ENCODE measurements at places on chromosomes 16 and 17.

- peak; percentile 85 for DNase-seq
Measured at GRCh38 chr17:28747051-28747691, 3.4 kb downstream of the TRAF4 start.

DNA sequence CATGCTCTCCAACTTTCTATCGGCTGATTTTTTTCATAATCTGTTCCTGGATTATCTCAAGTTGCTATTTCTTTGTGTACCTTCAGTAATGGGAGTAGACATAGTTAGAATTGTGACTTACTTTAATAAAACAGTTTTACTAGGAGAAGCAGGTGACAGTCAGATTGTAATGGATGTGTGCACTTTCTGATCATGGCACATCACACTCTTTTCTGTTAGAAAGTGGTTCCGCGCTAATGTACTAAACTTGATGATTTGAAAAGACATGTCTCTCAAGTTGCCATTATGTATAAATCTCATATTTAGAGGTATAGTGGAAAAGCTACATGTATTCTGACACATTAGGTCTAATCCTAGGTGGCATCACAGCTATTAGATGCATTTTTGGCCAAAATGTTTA lies 121.3 kb upstream of the CDH8 start:
- DNase-seq, result no peak

DNA sequence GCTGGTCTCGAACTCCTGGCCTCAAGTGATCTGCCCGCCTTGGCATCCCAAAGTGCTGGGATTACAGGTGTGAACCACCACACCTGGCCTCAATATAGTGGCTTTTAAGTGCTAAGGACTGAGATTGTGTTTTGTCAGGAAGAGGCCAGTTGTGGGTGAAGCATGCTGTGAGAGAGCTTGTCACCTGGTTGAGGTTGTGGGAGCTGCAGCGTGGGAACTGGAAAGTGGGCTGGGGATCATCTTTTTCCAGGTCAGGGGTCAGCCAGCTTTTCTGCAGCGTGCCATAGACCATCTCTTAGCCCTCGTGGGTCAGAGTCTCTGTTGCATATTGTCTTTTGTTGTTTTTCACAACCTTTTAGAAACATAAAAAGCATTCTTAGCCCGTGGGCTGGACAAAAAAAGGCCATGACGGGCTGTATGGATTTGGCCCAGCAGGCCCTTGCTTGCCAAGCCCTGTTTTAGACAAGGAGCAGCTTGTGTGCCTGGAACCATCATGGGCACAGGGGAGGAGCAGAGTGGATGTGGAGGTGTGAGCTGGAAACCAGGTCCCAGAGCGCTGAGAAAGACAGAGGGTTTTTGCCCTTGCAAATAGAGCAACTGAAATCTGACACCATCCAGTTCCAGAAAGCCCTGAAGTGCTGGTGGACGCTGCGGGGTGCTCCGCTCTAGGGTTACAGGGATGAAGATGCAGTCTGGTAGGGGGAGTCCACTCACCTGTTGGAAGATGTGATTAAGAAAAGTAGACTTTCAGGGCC lies 5.5 kb downstream of the BIRC5 start:
- no peak for DNase-seq

GRCh38 chr16:73383195-73383987 lies 335.5 kb upstream of the ZFHX3 start:
- DNase-seq, result no peak

GRCh38 chr16:28984619-28985135 lies at the start of gene LAT:
Gene LAT, plus strand, starts transcription at chr16:28985052. Its CDS starts 366 bp downstream, at chr16:28985418.
- no peak for DNase-seq

- DNase-seq, result no peak
Measured at GRCh38 chr16:69660166-69660565, 66.2 kb downstream of the NQO1 start.

- DNase-seq, result no peak
Measured at GRCh38 chr17:74992223-74992622, 4.8 kb downstream of the CDR2L start.

DNA sequence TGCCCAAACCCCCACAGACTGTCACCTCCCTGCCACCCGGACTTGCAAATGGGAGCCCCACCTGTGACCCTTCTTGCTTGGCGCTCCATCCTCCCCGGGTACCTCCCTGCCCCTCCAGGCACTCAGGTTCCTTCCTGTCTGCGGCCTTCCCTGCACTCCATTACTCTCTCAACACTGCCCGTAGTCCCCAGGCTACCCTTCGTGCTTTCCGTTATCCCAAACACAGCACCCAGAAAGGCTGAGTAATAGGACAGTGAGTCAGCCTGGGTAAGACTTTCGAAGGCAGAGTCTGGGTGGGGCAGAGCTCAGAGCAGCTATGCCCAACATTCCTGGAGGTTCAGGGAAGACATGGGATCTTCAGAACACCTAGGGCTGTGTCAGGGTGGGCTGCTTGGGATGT lies 16.6 kb upstream of the C16orf74 start:
- DNase-seq, result no peak

DNA sequence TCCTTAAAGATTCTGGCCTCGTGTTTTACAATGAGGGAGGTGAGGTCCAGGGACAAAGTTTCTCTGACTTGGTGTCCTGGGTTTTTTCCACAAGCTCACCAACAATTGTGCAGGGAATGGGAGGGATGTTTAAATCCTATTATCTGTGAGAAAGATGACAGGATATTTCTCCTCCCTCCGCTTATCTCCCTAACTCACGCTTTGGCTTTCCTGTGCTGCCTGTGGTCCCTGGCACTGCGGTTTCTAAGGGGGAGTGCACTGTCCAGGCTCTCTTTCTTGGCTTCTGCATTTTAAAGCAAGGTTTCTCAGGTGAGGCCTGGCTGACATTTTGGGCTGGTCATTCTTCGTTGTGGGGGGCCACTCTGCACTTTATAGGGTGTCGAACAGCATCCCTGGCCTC lies 16.4 kb downstream of the GGA3 start:
- no peak for DNase-seq

GRCh38 chr16:84246679-84247077 lies 6.9 kb upstream of the KCNG4 start:
- DNase-seq, result no peak

GRCh38 chr16:9946022-9946720 lies 236.1 kb downstream of the GRIN2A start:
- no peak for DNase-seq
